Natural killer cell (primary cell): ENCODE measurements at places on chromosomes 11 and 22. TPM values are rescaled to one million over a fixed set of nuclear protein-coding genes. Genes with fewer than 3 reads are reported as not detected.

Gene TUB
- total RNA-seq = not detected

Gene FAT3
- not detected for total RNA-seq

Gene DEUP1
- total RNA-seq = not detected

Gene MRGPRX4
- not detected for total RNA-seq

Gene IGLL1
- not detected for total RNA-seq

Gene UBQLN3
- 0.20 TPM for total RNA-seq

- peak; percentile 66 for DNase-seq
Observed at GRCh38 chr22:24247564-24248344, 2.9 kb upstream of the GGT5 start.

DNA sequence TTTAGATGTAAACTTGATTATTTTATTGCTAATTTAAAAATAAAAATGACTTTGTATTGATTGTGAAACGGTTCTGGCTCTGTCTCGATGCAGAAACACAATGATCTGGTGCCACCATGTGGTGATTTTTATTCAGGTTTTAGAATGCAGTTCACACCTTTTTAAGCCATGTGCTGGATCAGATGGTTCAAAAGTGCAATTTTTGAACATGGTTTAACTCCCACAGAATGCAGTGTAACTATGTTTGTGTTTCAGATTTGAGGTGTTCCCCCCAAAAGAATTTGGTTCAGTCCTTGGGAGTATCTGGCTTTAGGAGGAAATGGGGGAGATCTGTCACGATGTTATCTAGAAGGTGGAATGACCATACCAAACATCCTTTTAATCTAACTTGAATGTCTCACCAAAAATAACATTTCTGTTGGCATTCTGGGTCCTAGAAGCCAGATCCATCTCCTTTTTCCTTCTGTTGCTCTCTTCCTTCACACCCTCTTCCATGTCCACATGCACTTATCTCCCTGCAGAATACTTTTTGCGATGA lies 7.9 kb downstream of the MRPL16 start:
- no peak for DNase-seq

GRCh38 chr22:46842606-46843005 lies 80.2 kb downstream of the TBC1D22A start:
- no peak for DNase-seq

- DNase-seq = no peak
Observed at GRCh38 chr11:6127881-6128280, 20.4 kb downstream of the OR56B4 start.

DNA sequence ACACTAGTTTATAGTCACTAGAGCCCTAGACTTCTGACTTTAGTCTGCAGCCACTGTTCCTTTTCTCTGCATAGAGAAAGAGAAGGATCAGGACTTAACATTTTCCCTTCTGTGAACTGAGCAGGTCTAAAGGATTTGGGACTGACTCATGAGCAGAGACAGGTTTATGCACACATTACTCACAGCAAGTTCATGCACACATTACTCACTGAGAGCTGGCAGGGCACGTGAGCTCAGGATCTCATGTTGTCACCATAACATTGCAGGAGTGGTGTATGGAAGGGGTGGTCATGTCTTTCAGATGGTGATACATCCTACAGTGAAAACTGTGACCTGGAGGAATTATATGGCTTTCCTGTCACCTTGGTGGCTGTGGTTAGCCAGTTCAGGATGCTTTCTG lies 56.4 kb downstream of the CEP164 start:
- DNase-seq = no peak

DNA sequence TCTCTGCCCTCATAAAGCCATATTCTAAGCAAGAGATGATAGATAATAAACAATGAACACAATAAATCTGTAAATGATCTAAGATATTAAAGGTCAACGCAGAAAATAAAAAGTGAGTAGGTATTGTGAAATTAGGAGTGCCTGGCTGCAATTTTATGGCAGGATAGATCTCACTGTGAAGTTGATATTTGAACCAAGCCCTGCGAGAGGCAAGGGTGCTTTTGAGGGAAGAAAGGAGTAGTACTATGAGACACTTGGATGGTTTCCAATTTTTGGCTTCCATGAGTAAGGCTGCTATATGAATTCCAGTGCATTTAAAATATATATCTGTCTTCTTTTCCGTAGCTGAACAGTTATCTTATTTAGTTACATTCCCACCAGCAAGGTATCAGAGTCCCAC lies 720.0 kb upstream of the CNTN5 start:
- no peak for DNase-seq

GRCh38 chr11:12182676-12183541 lies 72.5 kb downstream of the MICAL2 start:
- DNase-seq = no peak

- no peak for DNase-seq
Observed at GRCh38 chr22:49545606-49546005, 282.1 kb downstream of the BRD1 start.

- DNase-seq = no peak
Observed at GRCh38 chr11:574632-575312, 1.5 kb upstream of the PHRF1 start.

- no peak for DNase-seq
Observed at GRCh38 chr22:40396882-40397281, 26.5 kb downstream of the SGSM3 start.
